NCI-H69 (cell line): ENCODE measurements at places on chromosomes 5 and 9.

GRCh38 chr9:35847792-35848572 is 19.0 kb downstream of the TMEM8B start:
- DNase-seq, result no peak

DNA sequence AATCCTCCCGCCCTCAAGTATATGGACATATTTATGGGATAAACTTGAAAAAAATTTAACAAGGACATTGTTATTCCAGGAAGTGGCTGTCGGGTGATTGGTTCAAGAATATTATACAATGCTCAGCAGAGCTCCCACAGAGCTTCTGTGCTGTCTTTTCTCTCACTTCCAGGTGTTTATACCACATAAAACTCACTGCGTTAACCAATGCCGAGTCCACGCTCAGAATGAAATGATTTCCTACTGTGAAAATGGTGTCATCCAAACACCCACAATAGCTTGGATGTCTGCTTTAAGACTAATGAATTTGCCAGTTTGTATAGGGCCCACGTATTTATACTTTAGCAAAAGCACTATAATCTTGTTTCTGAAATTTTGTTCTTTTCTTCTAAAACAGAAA is 368.2 kb downstream of the NDUFS4 start:
- peak; percentile 73 for DNase-seq

GRCh38 chr9:15344191-15344590 is 37.2 kb upstream of the TTC39B start:
- DNase-seq, result no peak

- peak; percentile 87 for DNase-seq
Measured at GRCh38 chr5:168528521-168529373, at the start of gene FBLL1. TSS of gene FBLL1 (plus strand) at chr5:168529305. CDS start at chr5:168529505, 200 bp downstream.

GRCh38 chr5:43242196-43242595 is 50.2 kb downstream of the NIM1K start:
- peak; percentile 19 for DNase-seq
